T-helper 1 cell treated with Interleukin-12 subunit alpha and Interleukin-12 subunit beta and Interleukin-4 antibody, amounts not matched to agents 30 ng/mL and 1 ng/mL, for 36 hours (primary cell): ENCODE measurements at places on chromosomes 6 and 20. TPM values are rescaled to one million over a fixed set of nuclear protein-coding genes. Genes with fewer than 3 reads are reported as not detected.

The PSORS1C1 gene
- total RNA-seq = not detected in 2 replicates

The TSBP1 gene
- not detected in 2 replicates for total RNA-seq

The MOCS1 gene
- total RNA-seq = 0.37 TPM in 1 of 2 replicates, not detected in the other

The RBM24 gene
- total RNA-seq = not detected in 2 replicates
